ENCODE measurements at places on chromosomes 12 and 14.

DNA sequence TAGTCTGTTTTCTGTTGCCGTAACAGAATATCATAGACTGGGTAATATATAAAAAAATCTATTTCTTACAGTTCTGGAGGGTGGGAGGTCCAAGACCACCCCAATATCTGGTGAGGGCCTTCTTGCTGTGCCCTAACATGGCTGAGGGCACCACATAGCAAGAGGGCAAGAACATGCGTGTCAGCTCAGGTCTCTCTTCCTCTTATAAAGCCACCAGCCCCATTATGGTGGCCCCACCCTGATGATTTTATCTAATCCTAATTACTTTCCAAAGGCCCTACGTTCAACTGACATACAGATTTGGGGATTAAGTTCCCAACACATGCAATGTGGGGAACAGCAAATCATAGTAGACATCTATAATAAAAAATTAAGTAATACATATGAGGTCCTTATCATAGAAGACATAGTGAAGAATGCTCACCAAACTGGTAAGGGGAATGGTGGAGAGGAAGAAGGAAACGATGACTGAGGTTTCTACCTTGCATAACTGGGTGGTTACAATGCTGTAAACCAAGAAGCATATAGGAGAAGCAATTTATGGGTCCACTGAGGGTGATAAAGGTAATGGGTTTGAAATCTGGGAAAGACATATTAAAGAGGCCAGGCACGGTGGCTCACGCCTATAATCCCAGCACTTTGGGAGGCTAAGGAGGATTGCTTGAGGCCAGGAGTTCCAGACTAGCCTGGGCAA lies 27.0 kb downstream of the BTBD7 start:
- no peak for DNase-seq

GRCh38 chr12:62799126-62799736 lies 135.7 kb downstream of the PPM1H start:
- peak; percentile 52 for DNase-seq

- DNase-seq: no peak
These were observed 202.2 kb downstream of the APAF1 start for GRCh38 chr12:98847242-98847641.

DNA sequence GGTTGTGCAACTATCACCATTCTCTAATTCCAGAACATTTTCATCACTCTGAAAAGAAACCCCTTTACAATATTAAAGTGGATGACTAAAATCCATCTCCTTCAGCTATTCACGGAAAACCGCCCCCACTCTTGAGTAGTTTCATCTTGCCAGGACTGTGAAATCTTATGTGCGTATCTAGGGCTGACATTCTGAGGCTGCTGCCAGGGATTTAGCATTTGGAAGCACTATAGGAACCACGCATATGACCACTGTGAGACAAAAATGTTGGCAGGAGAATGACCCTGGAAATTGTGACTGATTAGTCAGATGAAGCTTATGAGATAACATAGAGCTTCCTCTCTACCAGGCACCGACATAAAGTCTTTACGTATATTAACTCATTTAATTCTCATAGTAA lies 305.2 kb upstream of the PDE3A start:
- DNase-seq: no peak

- peak; percentile 22 for DNase-seq
These were observed 20.8 kb upstream of the FBLN5 start for GRCh38 chr14:91968280-91968679.

DNA sequence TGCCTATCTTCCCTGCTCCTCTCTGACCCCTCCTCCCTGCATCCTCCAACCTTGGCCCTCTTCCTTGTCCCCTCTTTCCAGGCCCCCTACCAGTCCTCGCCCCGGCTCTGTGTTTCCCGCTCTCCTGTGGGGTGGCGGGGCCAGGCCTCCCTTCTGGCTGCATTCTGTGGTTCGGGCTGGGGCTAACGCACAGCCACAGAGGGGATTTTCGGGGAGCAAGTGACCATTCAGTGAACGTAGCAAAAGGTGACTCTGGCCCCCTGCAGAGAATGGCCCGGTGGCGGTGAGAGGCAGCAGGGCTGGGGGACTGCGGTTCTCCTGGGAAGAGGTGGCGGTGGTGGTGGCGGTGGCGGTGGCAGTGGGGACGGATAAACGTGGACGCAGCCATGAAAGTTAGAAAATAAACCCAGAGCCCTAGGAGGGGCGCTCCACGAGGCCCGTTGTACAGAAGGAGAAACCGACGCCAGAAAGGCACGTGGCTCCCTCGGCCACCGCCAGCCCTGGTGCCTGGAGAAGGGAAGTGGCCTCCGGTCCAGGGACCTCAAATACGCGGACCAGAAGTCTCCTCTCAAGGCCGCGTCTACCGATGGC lies 269.6 kb downstream of the ADGRD1 start:
- DNase-seq: no peak

DNA sequence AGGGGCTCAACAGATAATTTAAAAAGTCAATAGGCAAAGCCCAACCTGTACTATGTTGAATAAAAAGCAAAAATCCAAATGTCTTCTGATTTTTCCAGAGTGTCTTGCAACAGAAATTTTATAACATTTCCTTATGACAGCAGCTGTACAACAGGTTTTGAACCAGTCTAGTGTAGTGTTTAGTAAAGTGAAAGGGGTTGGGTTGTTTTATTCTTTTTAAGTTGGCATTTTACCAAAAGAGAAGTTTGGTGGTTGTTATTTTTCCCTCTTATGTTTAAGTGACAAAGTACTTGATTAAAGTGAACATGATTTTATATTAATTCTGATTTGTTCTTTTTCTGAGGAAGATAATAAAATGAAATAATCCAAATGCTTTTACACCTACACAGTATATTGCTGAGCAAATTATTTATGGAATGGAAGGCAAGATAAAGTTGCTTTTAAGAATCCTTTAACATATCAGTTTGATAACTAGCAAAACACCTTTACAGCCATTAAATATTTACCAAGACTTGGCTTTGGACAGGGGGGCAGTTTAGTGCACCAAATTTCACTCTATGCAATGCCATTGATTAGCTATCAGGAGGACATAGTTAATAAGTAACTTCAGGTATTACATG lies 128.9 kb downstream of the FOXA1 start:
- no peak for DNase-seq

DNA sequence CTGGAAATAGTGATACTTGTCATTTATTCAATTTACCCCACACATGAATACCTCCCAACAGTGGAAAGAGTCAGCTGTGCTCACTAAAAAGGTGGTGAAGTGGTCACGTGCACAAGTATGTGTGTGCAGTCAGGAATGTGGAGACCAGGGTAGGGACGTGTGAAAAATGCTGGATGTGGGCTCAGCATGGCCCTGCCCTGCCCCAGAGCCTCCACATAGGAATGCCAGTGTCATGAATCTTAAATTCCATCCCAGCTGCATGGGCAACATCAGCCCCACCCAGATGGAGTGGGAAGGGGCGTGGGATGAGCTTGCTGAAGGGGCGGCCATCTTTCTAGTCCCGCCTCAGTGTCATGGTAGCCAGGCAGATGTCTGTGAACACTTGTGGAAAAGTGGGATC lies 87.7 kb downstream of the C12orf75 start:
- DNase-seq: no peak

DNA sequence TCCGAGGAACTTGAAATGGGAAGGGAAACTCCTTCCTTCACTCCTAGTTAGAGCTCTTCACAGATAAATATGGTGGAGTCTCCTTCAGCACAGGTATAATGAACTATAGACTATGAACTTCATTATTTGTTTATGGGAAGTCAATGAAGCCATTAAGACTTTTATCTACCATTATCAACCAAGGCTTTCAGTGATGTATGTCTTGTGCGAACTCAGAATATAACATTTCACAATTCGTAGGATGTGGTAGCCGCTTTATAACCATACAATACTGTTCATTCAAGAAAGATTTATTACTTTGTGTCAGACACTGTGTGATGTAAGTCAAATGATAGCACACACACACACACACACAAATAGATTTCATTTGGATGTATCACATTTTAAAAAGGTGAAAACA lies 24.8 kb upstream of the ETNK1 start:
- no peak for DNase-seq

GRCh38 chr14:75279153-75279762 lies 630 bp downstream of the FOS start:
- DNase-seq: peak; percentile 49

DNA sequence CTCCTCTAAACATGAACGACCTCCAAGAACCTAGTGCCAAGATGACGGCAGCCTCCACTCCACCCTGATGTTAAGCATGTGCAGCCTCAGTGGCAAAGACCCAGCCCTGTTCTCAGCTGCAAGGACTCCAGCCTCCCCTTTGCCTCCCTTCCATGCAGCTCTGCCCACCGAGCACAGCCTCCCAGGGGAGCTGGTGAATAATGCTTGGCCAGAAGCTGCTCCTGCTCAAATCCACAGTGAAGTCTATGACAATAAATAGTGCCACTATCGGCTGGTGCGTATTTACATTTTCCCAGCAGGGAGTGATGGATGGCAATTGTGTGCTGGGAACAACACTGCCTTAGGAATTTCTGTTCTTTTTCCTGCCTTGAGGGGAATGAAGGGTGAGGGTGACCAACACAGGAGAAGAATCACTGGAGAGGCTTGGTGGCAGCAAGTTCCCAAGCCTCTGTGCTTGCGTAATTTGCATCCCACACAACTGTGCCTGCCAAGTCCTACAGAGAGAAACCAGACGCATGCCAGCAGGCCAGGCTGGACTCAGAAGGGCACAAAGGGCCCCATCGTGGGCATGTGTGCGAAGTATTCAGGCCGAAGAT lies 29.9 kb upstream of the TC2N start:
- no peak for DNase-seq
